ENCODE measurements at places on chromosomes 5 and 9.

DNA sequence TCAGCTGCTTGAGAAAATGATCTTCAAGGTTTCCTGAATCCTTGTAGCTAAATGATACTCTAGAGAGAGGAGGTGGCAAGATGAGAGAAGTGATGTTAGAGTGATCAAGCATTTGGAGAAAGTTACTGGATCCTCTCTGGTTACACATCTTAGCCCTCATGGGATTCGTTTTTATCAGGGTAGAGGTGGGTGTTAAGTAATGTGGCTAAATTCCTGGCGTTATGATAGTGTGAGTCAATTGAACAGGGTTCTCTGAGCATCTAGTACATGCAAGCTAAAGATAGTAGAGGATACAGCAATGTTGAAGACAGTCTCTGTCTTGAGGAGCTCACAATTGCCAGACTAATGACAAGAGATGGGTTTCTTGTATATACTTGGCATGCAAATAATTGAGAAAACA is 123.7 kb downstream of the PSD2 start:
- no peak for DNase-seq

GRCh38 chr9:120742951-120743416 is 28.7 kb upstream of the MEGF9 start:
- peak; percentile 20 for DNase-seq

GRCh38 chr9:133991964-133992779 is at the start of gene VAV2:
TSS of gene VAV2 (minus strand) at chr9:133992324. CDS start at chr9:133992278, 46 bp downstream.
- peak; percentile 62 for DNase-seq

- DNase-seq = peak; percentile 29
Observed at GRCh38 chr5:139177809-139178588, 20.2 kb downstream of the SIL1 start.

DNA sequence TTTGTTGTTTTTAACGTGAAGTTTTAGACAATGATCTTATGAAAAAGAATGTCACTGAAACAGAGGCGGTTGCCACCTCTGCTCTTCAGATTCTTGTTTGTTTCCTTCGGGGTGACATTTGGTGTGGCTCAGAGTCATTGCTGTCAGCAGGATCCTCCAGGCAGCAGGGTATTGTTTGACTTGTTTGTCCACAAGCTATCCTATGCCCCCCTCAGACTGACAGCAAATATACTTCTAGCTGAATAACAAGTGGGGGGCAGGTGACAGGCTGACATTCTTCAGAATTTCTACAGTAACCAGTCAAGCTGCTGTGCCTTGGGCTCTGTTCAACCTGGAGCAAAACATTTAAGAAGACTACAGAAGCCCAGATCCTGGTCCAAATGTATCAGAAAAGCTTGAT is 383.3 kb downstream of the YTHDC2 start:
- DNase-seq = no peak

- DNase-seq = no peak
Observed at GRCh38 chr9:127089631-127090081, 32.8 kb downstream of the ANGPTL2 start.

DNA sequence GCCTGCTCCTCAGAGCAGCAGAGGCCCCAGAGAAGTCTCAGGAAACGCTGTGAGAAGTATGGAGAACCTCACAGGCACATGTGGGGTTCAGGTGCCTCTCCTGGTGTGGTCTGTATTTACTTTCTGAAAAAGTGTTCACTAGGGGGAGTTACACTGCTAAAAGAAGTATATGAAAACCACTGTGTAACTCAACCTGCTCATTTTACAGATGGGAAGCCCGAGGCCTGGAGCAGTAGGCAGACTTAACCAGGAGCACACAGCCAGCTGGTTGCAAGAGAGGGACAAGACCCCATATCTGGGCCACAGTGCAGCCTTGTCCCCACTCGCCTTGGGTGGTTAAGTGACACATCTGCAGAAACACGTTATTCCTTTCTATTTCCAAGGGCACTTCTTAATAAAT is 112.8 kb upstream of the SAP30L start:
- DNase-seq = no peak

DNA sequence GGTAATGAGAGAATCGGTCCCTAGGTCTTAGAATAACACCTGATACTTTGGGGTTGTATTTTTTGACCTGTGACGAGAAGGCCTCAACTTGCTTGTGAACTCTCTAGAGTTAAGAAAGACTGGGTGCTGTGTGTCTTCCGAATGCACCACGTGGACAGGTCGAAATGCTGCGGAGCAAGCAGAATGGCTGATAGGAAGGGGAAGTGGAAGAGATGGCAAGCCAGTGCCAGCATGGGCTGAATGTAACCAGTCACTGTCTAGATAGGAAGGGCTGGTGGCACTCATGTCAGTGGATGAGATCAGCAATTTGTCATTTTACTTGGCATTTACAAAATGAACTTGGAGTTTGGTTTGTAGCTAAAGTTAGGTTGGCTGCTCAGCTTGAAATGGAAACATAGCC is 5.6 kb downstream of the OTULINL start:
- no peak for DNase-seq

GRCh38 chr5:113427871-113428574 is 6.8 kb downstream of the TSSK1B start:
- DNase-seq = no peak

DNA sequence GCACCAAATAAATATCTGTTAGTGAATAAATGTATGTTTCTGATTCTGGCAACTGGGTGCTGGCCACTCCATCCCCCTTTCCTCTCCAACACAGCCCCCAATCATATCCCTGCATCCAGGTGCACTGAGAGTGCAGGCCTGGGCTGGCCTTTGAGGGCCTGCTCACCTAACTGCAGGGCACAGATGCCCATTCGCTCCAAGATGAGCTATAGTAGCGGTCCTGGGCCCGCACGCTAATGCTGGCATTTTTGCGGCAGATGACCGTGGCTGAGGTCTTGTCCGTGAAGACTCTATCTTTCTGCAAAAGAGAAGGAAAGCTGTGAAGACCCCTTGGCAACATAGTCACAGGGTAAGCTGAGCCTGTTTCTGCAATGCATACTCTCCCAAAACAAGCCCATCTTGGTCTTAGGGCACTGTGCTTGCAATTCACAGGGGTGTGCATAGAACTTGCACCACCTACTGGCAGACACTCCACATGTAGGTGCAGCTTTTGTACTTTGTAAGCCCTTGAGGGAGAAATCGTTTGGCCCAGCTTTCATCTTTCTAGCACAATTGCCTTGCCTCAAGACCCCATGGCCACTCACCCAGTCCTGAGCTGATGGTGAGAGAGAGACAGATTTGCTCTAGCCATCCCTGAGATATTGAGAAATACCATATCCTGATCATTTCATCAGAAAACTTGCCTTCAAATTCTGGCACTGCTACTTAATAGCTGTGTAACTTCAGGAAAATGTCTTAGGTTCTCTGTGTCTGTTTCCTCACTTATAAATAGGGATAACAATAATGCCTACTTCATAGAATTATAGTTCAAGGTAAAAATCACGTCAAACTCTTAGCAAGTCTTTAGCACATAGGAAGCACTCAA is 13.5 kb downstream of the IL12B start:
- DNase-seq = peak; percentile 53

- DNase-seq = peak; percentile 72
Observed at GRCh38 chr5:53430618-53431252, 49.7 kb upstream of the FST start.

- no peak for DNase-seq
Observed at GRCh38 chr5:123282444-123282843, 140.8 kb downstream of the CEP120 start.

- DNase-seq = no peak
Observed at GRCh38 chr5:42951293-42951840, 88.8 kb downstream of the ANXA2R start.

DNA sequence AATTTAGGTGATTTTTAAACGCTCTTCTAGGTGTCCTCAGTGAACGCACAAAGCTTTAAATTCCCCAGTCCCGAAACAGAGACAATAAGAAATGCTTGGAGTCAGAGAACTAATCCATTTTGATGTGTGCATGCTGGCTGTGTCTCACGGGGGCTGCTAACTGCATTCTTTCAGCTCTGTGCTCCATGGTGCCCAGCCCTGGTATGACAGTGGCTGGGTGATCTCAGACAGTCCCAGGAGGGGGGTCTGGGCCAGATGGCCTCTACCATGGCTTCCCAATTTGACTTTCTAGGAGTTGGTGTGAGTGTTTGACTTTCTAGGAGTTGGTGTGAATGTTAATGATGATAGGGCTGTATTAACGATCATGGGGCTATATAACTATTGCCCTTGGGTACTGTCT is 12.1 kb downstream of the OLFM1 start:
- DNase-seq = no peak

DNA sequence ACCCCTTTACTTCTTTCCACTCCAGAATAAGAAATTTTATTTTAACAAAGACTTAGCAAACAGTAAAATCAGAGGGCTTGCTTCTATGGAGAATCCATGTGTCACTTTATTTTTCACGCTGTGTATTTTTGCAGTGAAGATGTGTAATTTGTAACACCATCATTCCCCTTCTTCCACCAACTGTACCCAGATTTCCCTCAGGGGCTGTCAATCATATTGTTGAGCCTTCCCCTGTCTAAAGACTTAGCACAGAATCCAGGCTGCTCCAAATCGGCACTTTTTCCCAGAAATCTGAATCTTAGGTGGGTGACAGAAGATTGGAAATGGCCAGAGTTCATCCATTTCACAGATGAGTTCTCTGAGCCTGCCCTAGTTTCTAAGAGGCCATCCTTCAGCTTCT is 115.9 kb downstream of the GNAQ start:
- DNase-seq = no peak

GRCh38 chr9:13478160-13478559 is 198.7 kb upstream of the MPDZ start:
- no peak for DNase-seq

DNA sequence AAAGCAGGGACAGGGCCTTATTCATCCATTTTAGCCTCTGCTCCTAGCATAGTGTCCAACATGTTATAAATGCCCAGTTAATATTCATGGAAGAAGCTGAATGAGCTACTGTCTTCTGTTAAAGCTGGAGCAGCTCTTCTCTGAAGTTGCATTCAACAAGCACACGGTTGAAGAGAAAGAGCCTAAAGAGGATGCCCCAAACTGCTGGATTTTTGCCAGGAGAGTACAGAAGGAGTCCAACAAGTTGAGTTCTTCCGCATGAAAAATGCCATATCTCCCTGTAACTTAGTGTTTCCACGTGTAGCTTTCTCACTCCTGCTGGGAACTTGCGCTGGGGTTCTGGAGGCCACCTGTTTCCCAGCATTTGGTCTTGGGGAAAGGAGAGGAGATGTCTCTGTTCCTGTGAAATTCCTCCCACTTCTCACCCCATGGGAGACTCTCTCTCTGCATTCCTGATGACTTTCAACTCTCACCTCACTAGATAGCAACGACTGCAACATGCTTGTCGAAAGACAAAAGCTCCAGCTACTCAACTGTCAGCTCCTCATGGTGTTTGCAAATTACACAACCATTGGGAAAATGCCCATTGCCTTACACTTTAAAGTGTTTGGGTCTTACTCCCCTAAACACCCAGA is 122.8 kb downstream of the KIF4B start:
- no peak for DNase-seq

DNA sequence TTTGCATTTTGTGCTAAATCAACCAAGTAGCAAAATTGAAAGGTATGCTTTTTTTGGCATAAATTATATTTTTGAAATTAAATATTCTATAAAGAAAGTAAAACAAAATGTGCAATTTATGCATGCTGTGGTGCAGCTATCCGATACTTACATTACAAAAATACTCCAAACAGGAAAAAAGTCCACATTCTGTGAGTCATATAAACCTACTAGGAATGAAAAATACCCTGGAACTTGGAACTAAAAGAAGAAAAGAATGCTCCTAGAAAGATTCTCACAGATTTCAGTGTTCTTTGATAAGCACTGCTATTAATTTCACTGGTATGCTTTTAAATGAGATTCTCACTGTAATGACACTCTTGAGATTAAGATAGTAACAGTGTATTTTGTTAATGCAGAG is 92.6 kb downstream of the OSMR start:
- DNase-seq = no peak

DNA sequence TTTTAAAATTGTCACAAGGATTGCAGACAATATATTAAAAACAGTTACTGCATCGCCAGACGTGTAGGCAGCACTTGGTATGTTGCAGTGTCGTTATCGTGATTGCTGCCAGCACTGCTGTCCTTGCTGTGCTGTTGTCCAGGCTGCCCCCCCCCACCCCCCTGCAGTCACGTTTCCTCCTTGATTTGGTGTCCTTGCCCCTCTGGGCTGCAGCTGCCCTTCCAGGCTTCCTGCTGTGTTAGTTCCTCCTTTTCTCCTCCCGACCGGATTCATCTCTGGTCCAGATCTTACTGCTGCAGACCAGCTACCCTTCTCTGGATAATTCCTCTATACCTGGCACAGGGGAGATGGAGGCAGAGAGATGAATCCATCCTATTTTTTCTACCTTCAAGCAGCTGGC is 298.9 kb downstream of the TRIM32 start:
- no peak for DNase-seq

DNA sequence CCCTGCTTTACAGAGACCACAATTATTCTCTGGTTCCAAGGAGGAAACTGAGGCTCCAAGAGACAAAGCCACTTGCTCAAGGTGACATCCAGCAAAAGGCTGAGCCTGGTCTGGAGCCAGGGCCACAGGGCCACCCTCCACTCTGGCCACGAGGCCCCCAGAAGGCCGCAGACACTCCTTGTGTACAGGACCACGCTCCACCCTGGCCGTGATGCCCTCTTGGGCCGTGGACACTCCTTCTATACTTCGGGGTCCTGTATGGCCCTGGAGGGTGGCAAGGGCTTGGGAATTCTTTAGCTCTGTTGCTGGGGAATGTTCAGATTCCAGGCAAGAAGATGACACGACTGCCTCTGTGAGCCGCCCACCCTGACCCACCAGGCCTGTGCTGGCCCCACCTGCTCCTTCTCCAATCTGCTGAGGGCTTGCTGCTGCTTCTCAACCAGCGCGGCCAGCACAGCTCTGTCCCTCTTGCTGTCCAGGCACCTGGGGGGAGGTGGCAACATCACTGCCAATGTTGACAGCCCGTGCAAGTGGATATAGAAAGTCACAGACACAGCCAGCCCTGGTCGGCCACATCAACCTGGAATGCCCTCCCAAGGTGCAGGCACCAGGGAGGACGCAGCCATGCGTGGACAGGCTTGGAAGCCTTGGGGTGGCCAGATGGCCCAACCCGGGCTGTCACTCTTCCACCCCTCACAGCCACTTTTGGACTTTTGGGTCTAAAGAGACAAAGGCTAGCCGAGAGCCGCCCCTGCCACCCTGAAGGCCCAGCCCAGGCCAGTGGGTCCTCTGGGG is 20.1 kb upstream of the QSOX2 start:
- no peak for DNase-seq

DNA sequence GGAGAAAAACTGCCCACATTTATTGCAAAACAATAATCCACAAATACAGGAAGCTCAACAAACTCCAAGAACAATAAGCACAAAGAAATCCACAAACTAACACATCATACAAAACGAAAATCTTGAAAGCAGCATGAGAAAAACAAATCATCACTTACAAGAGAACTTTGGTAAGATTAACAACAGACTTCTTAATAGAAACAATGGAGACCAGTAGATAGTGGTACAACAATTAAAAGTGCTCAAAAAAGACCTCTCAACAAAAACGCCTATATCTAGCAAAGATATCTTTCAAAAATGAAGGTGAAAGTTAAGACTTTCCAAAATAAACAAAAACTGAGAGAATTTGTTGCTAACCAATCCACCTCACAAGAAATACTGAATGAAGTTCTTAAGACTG is 38.4 kb downstream of the CDKL3 start:
- peak; percentile 9 for DNase-seq

- peak; percentile 80 for DNase-seq
Observed at GRCh38 chr9:129962889-129963703, 79.9 kb downstream of the FNBP1 start.

All from mesenchymal stem cell (in vitro differentiated cells and primary cell).